ENCODE measurements at places on chromosomes 16 and 17. TPM values are rescaled to one million over a fixed set of nuclear protein-coding genes. Genes with fewer than 3 reads are reported as not detected.

DNA sequence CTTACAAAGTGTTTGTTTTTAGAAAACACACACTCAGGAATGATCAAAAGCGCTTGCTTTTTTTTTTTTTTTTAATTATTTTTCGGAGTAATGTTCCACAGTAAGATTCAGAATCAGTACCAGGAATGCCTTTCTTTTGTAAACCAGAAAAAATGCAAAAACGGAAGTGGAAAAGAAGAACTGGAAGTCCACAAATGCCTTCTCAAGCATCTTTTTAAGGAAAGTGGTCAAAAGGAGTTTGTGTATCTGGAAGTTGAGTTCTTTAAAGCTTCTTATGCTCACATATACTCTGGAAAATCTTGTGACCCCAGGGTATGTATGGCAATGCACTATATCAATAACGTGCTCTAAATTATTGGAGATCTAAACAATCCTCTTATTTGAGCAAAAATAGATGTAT is 126.0 kb downstream of the ABCA8 start:
- DNase-seq = no peak

DNA sequence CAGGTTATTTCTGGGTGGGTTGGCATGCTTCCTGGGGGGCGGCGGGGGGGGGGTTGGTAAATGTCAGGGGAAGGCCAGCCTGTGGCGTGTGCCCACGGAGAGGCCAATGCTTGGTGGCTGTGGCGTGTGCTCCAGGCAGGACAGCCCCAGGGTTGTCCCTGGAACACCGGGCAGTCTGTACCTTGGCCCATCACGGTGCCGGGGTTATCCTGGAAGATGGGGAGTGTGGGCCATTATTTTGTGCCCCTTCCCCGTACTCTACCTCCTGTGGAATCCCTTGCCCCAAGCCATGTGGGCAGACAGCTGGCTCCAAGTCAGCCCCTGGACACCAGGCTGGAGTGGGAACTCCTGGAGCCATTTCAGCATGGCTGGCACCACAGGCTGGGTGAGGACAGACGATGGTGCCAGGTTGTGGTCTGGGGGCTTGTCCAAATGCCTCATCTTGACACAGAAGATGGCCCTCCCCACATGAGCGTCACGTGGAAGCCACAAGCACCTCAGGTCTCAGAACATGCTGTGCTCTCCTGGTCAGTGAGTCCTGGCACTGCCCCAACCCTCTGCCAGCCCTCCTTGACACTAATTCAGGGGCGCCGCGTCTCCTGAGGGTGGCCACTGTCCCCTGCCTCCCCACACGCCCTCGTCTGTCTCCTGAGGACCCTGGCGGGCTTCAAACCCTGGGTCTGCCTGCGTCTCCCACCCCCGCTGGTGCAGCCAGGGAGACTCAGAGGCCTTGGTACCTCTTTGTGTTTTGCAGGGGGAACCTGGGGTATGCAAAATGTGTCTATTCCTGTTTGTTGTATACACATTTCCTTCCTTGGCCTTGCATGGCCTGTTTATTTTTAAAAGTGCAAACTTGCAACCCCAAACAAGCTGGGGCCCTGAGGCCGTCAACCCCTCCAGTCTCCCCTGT is 4.3 kb downstream of the SLC16A3 start:
- DNase-seq = no peak

DNA sequence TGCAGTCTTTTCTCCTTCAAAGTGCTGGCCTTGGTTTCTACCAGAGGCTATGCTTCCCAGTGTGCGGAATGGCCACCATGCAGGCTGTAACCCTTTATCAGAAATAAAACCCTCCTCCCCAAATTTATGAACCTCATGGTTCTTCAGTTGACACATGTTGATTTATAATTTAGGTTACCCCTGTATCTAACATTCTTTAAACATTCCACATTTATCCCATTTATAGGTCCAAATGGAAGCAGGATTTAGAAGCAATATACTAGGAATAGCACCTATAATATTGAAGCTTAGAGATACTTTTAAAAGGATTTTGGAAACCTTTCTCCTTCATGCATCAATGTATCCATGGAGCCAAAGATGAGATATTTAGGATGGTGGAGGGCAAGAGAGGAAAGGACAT is 438.8 kb upstream of the C16orf82 start:
- no peak for DNase-seq

- no peak for DNase-seq
These were observed 137.0 kb upstream of the SOX9 start for GRCh38 chr17:71983828-71984227.

DNA sequence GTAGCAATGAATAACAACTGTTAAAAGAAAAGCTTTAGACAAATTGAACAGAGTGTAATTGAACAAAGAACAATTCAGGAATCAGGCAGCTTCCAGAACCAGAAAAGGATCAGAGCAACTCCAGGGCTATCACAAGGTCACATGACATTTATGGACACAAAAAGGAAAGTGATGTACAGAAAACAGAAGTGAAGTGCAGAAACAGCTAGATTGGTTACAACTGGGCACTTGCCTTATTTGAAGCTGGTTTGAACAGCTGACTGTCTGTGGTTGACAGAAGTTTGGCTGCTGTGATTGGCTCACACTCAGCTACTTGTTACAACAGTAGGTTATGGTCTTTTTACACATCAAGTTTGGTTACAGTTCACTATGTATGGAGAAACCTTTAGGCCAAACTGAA is 14.8 kb downstream of the EFCAB5 start:
- no peak for DNase-seq

DNA sequence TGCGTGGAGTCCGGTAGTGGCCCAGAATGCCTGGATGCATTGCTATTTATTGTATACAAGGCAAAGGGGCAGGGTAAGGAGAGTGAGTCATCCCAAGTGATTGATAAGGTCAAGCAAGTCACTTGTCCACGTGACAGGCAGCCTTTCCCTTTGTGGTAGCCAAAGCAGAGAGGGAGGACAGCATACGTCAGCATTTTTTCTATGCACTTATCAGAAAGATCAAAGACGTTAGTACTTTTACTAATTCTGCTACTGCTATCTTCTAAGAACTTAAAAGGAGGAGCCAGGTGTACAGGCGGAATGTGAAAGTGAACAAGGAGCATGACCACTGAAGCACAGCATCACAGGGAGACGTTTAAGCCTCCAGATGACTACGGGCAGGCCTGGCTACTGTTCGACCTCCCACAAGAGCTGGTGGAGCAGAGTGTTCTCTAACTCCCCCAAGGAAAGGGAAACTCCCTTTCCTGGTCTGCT is 47.9 kb upstream of the ARL4D start:
- DNase-seq = no peak

DNA sequence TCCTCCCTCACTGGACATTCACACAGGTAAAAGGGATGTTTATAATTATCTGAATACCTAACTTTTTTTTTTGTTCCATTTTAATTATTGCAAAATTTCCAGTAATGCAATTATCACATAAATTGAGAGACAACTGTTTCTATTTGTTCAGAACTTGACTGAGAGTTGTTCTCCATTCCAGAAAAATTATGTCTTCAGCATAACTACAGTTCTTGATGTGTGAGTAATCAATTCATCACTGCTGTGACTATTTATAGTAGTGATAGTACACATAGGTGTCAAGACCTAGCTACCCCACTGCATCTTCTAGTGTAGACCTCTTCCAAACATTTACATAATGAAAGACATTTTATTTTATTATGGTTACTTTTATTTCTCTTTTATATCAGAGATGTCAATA is 5.8 kb upstream of the TNRC6A start:
- no peak for DNase-seq

DNA sequence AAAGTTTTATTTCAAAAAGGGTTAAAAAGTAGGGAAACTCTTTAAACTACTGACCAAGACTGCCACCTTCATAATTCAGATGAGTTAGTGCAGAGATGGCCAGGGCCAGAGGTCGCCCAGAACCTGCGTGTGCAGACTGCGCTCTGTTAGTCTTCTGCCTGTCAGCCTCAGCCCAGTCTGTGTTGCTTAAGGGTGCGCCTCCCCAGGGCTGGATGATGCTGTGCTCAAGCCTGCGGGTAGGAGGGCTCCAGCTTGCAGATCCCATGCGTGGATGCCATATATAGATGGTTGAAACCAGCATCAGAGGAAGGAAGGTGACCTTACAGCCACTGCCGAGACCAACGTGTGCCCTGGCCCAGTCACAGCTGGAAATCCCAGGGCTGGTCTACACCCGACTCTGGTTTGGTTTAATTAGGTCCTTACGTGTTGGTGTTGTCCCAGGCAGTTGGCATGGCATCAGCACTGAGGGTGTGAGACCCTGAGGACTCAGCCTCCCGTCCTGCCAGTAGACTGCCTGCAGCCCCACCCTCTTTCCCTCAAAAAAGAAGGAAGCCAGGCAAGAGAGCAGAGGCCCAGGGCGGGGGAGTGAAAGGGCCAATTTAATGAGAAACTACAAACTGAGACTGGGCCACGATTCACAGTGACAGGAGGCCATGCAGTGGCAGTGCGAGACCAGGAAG is 27.7 kb downstream of the CDIP1 start:
- DNase-seq = no peak

- no peak for DNase-seq
These were observed 15.3 kb downstream of the CREBBP start for GRCh38 chr16:3865241-3865640.

DNA sequence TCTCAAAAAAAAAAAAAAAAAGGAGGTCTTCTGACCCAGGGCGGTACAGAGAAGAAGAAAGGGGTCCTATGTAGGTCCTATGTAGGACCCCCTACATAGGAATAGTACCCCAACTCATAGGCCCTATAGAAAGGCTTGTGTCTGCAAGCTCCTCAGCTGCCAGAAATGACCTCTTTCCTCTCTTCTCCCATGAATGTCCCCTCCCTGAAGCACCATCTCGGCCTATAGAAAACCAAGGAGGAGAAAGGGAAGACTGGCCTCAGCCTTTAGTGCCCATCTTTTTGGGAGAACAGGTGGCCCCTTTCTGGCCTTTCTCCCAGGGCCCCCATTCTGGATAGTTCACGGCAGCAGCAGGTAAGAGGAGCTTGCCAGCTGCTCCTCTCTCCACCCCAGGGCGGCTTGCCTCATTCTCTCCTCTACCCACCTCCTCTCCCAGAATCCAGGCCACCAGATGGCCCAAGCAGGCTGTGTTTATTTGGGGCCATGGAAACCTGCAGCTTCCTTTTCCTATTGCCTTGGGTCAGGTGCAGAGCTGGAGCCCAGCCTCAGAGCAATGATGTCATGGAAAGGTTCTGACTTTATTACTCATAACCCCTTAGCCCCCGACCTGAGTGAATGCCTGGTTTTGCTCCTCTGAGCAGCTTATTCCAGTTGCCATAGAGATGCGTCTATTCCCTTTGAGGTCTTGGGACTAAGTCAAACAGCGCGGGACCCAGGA is 1.6 kb upstream of the MRPL58 start:
- peak; percentile 84 for DNase-seq

The ABCC11 gene
- not detected for total RNA-seq

The CD300H gene
- not detected for total RNA-seq

DNA sequence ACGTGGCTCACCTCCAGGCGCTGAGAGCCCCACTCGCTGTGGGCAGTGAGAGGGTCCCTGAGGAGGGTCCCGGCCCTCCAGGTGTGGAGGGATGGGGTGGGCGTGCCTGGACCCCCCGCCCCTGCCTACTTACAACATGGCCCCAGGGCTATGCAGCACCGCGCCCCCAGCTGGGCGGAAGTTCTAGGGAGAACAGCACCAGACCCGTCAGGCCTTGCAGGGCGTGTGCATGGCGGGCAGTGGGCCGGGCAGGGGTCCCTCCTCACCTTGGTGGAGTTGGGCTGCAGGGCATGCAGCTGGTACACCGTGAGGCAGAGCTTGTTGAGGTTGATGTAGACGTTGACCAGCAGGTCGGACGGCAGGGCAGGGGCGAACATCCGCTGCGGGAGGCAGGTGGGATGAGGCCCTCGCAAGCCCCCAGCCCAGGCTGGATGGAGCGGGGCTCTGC is 2.7 kb downstream of the SMIM22 start:
- DNase-seq = no peak

The HS3ST3B1 gene
- total RNA-seq = 0.22 TPM

The MSLN gene
- 0.20 TPM for total RNA-seq

DNA sequence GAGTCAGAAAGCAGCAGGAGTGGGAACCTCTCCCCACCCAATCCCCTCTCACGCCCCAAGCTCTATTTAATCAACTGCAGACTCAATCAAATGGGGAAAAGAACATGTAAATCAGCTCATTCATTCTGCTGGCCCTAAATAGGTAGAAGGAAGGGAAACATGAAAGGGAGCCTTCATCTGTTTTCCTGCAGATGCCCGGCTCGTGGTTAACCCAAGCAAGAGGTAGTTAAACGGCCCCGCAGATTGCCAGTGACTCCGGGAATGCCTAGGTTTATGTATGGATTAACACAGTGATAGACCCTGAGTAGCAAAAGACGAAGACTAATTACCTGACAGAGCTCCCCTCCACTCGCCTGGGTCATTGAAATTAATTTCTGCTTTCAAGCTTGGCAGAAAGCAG is 542.0 kb downstream of the WWOX start:
- no peak for DNase-seq

The OR1E1 gene
- total RNA-seq = not detected

GRCh38 chr17:34980681-34981537 is 597 bp downstream of the LIG3 start:
- peak; percentile 71 for DNase-seq

DNA sequence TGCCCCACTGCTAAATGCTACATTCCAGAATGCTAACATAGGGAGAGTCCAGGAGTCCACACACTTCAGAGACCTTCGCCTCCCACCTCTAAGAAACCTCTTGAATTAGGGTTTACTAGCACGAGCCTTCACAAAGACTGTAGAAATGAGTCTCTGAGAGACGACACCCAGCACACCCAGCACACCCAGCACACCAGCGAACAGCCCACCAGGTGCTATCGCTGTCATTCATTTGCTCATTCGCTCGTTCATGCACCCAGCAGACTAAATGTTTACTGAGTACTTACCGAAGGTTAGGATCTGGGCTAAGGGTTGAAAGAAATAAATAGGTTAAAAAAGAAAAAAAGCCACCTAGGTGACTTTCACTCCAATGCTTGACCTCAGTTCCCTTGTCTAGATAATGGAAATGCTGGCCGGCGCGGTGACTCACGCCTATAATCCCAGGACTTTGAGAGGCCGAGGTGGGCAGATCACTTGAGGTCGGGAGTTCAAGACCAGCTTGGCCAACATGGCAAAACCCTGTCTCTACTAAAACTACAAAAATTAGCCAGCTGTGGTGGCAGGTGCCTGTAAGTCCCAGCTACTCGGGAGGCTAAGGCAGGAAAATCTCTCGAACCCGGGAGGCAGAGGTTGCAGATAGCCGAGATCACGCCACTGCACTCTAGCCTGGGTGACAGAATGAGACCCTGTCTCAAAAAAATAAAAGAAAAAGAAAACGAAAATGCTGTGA is 100.8 kb downstream of the ADCY9 start:
- peak; percentile 45 for DNase-seq

- peak; percentile 25 for DNase-seq
These were observed 2.1 kb downstream of the MPO start for GRCh38 chr17:58278661-58279015.

GRCh38 chr16:85891776-85892166 is 7.2 kb upstream of the IRF8 start:
- DNase-seq = no peak
